Right cardiac atrium (tissue), 5 donors: ENCODE measurements at places on chromosomes 12 and 14. TPM values are rescaled to one million over a fixed set of nuclear protein-coding genes. Genes with fewer than 3 reads are reported as not detected.

- DNase-seq: no peak
Observed at GRCh38 chr14:99581374-99581773, 22.6 kb downstream of the CCDC85C start.

GRCh38 chr12:56839489-56839848, 76.3 kb downstream of the HSD17B6 start:
- no peak for DNase-seq

Gene SYNE2
- 189 TPM for polyA plus RNA-seq

Gene ATXN3
- 9.6 TPM for polyA plus RNA-seq

DNA sequence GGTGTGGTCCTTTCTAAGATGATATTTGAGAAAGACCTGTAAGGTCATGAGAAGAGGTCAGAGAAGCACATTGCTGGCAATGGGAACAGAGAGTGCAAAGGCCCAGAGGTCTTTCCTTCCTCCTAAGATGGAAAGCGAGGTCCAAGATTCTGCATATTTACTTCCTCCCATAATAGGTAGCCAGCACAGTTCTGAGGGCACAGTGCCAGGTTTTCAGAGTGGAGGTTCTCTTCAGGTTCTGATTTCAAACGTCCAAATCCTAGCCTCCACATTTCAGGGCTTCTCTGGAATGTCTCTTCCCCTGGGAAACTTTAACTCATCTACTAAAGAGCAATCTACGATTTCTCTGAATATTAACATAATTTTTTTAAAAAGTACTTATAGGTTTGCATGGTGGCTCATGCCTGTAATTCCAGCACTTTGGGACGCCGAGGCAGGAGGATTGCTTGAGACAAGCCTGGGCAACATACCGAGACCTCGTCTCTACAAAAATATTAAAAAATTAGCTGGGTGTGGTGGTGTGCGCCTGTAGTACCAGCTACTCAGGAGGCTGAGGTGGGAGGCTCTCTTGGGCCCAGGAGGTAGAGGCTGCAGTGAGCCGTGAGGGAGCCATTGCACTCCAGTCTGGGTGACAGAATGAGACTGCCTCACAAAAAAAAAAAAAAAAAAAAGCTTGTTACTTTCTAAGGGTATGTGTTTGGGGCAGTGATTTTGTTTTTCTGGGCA, 526 bp upstream of the MRPL42 start:
- peak; percentile 53 for DNase-seq

GRCh38 chr12:113861708-113862312, 104.3 kb downstream of the RBM19 start:
- DNase-seq: no peak

Gene PIP4P1
- 21.0 TPM for polyA plus RNA-seq

- no peak for DNase-seq
Observed at GRCh38 chr14:104009297-104009696, 67.0 kb upstream of the RD3L start.

GRCh38 chr12:27273114-27273513, 29.0 kb downstream of the STK38L start:
- no peak for DNase-seq

GRCh38 chr12:91805031-91805430, 340.6 kb downstream of the BTG1 start:
- no peak for DNase-seq

GRCh38 chr14:92706386-92706785, 42.0 kb downstream of the LGMN start:
- no peak for DNase-seq

DNA sequence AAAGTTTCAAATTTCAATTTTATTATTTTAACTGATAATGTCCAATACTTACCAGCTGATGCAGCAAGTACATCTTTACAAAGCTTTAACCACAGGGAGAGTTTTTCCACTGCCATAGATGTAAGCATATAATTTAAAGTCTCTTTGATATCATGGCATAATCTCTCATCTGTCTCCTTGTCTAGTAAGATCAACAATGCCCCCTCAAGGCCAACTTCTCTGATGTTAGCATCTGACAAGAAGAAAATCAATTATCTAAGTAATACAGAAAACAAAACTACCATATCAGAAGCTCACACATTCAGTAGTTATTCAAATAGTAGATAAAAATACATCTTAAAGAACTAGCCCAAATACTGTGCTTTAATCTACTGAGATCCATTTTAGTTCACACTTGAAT, 94.2 kb downstream of the HEATR5A start:
- no peak for DNase-seq

GRCh38 chr14:51895375-51895774, 35.0 kb downstream of the GNG2 start:
- no peak for DNase-seq

DNA sequence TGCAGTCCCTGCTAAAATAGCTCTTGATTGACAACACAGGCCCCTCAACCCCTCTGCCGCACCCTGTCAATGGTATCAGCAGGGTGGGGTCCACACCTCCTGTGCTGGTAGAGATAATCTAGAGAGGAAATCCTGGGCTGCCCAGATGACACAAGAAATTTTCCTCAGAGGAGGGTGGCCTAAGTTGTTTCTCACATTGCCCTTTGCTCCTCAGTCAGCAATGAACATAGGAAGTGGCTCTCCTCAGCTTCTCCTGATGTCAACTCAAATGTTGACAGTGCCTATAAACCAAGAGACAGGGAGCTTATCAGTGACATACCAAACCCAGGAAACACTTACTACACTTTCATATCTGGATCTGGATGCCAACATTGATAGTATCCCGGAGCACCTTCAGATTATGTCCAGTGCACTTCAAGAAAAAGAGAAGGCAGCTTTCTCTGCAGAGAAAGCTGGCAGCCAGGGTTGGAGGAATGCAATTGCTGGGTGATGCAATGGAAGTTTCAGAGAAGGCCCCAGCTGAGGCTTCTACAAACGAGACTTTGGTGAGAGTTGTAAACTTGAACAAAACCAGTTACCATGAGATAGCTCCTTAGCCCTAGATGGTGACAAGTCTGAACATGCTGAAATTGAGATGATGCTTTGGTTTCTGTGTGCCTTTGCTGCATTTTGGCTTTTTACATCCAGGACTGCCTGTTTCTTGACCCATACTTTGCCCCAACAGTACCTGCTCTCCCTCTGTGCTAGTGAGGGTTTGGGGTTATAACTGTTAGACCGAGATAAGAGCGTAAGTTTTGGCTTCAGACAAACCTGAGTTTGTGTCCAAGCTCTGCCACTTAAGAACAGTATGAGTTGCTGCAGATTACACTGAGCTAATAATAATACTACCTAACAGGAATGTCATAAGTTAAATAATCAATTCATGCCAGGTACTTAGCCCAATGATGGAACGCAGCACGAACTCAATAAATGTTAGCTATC, 183.5 kb downstream of the NUAK1 start:
- DNase-seq: no peak

GRCh38 chr12:65943388-65944137, 119.3 kb downstream of the HMGA2 start:
- DNase-seq: no peak

Gene KRT2
- polyA plus RNA-seq: not detected

Gene SDR9C7
- polyA plus RNA-seq: 0.05 TPM

DNA sequence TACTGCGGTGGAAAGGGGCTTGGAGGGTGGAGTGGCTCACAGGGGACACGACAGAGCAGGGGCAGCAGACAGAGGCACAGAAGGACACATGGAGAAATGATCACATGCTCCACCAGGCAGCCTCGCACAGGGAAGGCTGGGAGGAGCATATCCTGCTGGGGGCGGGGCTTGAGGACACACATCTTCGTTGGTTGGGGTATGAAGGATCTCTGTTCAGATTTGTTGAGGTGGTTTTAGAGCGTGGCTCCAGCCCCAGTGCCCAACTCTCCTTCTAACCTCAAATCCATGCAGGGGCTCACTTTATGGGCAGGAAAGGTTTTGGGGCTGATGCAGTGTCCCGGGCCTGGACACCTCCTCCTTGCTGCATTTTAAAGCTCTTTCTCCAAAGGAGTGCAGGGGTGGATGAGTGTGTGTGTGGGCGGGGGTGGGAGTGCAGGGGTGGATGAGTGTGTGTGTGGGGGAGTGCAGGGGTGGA, 733 bp upstream of the P3H3 start:
- peak; percentile 89 for DNase-seq

GRCh38 chr14:91968280-91968679, 20.8 kb upstream of the FBLN5 start:
- no peak for DNase-seq

- DNase-seq: no peak
Observed at GRCh38 chr12:63915105-63915800, 70.8 kb downstream of the SRGAP1 start.

DNA sequence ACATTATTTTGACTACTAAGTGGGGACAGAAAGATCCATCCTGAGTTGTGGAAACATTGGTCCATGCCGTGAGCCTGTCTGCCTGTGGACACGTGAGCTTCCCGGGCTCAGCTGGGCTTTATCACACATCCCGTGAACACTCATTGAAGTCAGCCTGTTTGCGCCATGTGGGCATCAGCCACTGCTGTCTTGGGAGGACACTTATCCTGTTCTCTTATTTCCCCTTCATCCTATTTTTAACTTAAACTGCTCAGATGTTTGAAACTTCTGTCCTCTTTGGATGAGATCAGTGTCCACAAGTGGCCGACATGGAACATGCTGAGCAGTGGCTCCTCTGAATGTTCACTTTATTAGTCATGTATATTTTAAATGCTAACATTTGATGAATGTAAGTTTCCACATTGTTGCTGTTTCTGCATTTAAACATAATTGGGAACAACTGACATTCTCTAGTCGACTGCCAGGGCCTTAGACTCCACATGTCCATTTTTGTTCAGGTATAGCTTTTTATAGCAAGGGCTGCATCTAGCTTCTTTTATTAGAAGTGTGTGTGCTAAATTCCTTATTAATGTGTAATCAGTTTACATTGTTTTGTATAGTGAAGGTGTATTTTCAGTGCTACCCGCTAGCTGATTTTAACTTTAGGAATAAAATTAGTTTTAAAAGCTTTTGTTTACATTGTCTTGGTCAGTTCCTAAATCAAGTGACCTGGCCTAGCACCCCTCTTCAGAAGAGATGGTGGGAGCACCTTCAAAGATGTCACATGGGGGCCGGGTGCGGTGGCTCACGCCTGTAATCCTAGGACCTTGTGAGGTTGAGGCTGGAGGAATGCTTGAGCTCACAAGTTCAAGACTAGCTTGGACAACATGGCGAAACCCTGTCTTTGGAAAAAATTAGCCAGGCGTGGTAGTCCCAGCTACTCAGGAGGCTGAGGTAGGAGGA, 24.0 kb downstream of the RNF34 start:
- DNase-seq: peak; percentile 65

- no peak for DNase-seq
Observed at GRCh38 chr12:80752464-80752863, 35.8 kb downstream of the MYF5 start.

- DNase-seq: no peak
Observed at GRCh38 chr14:104541905-104542465, 37.6 kb upstream of the C14orf180 start.

DNA sequence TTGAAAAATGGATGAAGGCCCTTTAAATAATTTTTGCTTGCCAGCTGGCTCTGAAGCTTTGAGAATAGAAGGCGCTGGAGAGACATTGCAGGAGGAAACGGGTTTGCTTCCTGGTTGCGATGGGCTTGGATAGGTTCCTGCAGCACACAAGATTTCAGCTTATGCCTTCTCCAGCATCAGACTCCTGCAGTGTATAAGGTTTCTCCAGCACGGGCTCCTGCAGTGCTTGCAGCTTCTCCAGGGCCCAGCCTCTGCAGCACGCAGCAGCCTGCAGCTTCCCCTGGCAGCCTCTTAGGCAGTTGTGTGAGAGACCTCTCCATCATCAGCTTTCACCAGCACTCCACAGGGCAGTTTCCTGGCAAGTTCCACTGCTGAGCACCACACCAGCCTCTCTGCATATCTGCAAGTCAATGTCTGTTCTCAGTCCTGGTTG, 78.7 kb upstream of the ZDHHC17 start:
- DNase-seq: peak; percentile 68

Gene LEMD3
- polyA plus RNA-seq: 6.0 TPM
